ENCODE measurements at places on chromosomes 2 and 18. TPM values are rescaled to one million over a fixed set of nuclear protein-coding genes. Genes with fewer than 3 reads are reported as not detected.

Gene SNX17
- 149 TPM for total RNA-seq

Gene IL1RL2
- total RNA-seq: 0.74 TPM

Gene SCN3A
- 0.17 TPM for total RNA-seq

Gene ARHGEF33
- total RNA-seq: not detected

Gene ANKRD12
- 4.5 TPM for total RNA-seq

Gene TRIM43
- not detected for total RNA-seq

Gene SIGLEC15
- total RNA-seq: 0.67 TPM

Gene KLHL14
- not detected for total RNA-seq

Gene DLX2
- total RNA-seq: 0.15 TPM

Gene ATG4B
- 66.7 TPM for total RNA-seq

Gene SERPINE2
- total RNA-seq: 14.0 TPM

Gene GCG
- not detected for total RNA-seq

Gene FOXI3
- total RNA-seq: not detected

Gene ALPP
- not detected for total RNA-seq

Gene GKN1
- not detected for total RNA-seq
